ENCODE measurements at places on chromosomes 16 and 17.

DNA sequence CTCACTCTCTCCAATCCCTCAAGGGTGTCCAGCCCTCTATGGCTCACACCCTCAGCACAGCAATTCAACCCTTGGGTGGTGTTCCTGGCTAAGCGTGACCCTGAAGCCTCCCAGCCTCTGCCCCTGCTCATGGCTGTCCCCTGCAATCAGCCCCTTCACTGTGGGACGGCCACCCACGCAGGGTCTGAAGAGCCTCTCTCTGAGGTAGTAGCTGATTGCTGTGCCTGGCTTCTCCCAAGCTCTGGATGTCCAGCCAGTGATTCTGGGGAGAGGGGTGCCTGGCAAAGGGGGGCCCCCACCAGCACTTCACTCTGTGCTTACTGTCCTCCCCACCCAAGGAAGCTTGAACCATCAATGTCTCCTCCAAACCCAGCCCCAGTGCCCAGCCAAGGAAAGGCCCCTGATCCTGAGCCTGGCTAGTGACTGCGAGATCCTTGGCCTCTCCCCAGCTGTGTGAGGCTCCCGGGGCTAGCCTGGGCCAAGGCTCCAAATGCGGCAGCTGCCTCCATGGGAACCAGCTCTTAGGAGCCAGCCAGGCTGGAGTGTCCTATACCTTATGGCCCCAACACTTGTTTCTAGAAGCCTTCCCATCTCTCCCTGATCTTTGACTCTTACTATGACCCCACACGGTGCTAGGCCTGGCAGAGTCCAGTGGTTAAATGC, 9.9 kb downstream of the MTSS2 start:
- no peak for DNase-seq

DNA sequence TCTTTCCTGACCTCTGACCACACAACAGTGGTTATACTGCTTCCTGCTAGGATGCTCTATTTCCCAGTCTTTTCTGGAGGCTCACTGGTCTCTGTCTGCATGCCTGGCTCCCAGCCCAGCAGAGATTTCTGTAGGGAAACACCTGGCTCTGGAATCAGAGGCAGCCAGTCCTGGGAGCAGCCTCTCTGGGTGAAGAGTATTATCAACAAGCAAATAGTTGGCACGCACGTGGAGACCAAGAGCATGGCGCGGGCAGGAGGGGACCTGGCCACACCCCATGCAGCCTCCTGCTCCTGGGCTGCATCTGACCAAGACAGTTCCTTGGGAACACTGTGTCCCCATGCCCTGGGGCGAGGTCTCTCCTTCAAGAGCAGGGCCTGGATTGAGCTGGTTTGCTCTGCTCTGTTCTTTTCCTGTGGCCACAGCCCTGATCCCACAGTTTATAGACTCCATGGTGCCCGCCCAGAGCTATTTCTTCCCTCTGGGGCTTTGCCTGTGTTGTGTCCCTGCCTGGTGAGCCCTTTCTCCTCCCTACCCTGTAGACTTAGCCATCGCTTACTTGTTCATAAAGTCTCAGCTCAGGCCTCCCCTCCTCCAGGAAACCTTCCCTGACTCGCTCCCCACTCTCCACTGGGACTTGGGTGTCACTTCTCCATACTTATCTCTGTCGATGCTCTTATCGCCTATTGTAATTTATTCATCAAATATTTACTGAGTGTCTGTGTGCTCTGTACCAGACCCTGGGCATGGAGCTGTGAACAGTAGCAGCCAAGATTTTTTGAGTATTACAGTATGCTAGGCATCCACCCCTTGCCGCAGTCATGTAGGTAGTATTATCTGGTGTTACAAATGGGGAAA, 60.6 kb downstream of the SCNN1B start:
- DNase-seq = peak; percentile 43

GRCh38 chr16:2451851-2452320, 8.0 kb upstream of the TEDC2 start:
- no peak for DNase-seq

DNA sequence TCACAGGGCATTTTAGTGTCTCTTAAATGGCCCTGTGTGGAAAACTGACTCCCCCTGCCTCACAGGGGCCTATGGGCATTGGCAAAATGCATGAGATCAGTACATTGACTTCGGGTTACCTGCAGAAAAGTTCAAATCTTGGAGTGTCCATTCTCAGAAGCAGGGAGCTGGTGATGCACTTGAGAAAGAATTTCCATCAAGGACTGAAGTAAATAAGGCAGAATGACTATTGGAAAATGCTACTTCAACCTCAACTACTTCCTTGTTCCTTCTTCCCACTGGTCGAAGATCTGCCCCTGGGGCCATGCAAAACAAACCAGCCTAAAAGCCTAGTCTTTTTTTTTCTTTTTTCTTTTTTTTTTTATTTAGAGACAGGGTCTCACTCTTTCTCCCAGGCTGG, 13.8 kb upstream of the GSDMA start:
- DNase-seq = no peak

- no peak for DNase-seq
Observed at GRCh38 chr17:8145811-8146210, 6.4 kb downstream of the PER1 start.

GRCh38 chr17:33435721-33436301, 142.7 kb upstream of the ASIC2 start:
- no peak for DNase-seq

DNA sequence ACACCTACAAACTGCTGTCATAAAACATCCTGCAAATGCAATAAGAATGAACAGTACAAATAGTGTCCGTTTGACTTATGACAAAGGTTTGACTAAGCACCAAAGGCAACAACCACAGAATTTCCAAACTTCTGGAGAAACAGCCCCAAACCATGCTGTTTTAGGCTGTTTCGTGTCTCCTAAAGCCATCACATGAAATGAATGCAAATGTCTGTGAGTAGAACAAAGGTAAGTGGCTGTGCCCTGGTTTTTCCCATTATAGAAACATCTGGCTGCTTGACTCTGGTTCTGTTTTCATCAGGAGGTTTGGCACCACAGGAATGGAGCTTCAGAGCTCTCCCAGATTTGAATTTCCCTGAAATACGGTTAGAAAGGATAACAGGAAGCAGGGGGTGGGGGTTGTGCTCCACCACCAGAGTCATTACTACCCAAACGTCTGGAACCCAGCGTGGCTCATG, 4.6 kb upstream of the EMP2 start:
- peak; percentile 19 for DNase-seq

DNA sequence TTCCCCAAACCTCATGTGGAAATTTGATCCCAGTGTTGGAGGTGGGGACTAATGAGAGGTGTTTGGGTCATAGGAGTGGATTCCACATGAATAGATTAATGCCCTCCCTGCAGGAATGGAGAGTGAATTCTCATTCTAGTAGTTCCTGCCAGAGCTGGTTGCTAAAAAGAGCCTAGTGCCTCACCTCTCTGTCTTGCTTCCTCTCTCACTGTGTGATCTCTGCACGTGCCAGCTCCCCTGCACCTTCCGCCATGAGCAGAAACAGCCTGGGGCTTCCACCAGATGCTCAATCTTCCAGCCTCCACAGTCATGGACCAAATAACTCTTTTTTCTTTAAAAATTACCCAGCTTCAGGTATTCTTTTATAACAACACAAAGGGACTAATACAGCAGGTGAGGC, 72.9 kb upstream of the CLEC3A start:
- no peak for DNase-seq

GRCh38 chr17:47267354-47267828, 13.8 kb downstream of the ITGB3 start:
- DNase-seq = peak; percentile 68

DNA sequence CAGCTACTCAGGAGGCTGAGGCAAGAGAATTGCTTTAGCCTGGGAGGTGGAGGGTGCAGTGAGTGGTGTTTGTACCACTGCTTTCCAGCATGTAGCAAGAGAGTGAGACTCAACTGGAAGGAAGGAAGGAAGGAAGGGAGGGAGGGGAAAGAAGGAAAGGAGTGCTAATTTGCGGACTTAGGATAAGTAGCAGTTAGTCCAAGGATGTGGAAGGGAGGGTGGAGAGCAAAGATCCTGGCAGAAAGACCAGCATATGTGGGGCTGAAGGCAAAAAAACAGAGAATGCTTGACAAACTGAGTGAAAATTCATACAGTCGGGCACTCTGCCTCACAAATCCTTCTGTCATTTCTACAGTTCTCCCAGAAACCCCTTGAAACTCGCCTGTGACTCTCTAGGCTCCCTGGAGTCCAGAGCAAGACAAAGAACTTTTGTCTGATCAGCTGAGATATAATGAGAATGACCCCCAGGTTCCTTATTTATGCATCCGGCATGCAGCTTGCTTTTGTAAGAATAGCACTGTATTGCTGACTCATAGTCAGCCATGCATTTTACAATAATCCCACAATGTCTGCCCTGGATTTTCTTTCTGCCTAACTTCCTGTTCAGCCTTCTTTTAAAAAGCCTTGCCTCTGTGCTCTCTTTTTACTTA, 31.5 kb downstream of the CDK5RAP3 start:
- DNase-seq = peak; percentile 86

- DNase-seq = peak; percentile 75
Observed at GRCh38 chr17:9837551-9838471, 12.1 kb downstream of the GLP2R start.

- DNase-seq = peak; percentile 94
Observed at GRCh38 chr16:86227801-86228200, 282.5 kb upstream of the FOXF1 start.

- DNase-seq = peak; percentile 6
Observed at GRCh38 chr17:12985431-12986293, 32.2 kb downstream of the ELAC2 start.

- DNase-seq = no peak
Observed at GRCh38 chr17:78912082-78912481, 9.1 kb upstream of the CEP295NL start.

DNA sequence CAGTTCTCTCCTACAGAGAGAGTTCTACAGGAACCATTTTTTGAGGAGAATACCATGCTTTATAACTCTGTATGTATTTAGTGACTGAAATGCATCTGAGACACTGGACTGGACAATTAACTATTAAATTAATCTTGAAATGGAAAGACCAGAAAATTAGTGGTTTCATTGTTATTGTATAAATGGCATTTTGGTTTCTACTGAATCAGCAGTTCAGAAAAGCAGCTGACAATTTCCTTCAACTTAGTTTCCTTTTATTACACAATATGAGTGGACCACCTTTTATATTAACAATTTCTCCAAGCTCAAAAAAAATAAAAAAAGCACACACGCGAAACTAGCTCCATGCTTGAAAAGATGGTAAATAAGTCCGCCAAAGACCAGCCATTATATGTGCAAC, 66.1 kb upstream of the SLC12A3 start:
- DNase-seq = no peak

DNA sequence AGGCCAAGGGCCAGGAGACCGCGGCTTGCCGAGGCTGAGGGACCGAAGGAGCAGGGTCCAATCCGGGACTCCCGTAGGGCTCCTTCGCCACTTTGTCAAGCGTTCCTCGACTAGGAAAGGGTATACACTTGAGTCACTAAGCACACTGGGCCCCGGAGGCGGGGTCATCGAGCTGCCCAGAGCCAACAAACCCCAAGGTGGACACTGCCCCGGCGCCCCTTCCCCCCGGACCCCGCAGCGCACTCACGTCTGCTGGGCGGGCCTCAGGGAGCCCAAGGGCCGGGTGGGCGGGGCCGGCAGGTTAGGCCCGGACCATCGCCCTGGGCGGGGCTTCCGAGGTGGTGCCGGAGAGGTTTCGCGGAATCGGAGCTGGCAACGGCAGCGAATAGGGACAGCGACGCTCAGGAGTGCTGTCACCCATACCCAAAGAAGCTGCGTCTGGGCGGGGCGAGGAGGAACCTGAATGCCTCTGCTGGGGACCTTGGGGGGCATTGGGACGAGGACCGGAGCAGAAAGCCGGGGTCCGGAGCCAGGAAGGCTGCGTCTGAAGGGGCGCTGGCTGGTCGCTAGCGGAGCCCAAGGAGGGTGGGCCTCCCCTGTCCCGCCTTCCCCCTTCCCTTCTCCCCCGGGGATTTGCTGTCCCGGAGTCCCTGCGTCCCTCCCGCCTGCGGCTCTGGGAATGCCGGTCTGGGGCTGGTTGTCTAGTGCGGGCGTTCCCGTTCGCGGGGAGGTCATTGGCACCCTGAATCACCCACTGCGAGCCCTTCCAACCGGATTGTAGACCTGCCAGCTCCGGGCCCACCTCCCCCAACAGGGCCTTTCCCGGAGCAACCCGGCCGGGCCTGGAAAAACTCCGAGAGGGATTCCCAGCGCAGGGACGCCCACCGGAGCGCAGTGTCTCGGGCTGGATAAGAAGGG, 118.2 kb upstream of the SMURF2 start:
- no peak for DNase-seq

- no peak for DNase-seq
Observed at GRCh38 chr17:2542456-2542855, 30.8 kb upstream of the METTL16 start.

DNA sequence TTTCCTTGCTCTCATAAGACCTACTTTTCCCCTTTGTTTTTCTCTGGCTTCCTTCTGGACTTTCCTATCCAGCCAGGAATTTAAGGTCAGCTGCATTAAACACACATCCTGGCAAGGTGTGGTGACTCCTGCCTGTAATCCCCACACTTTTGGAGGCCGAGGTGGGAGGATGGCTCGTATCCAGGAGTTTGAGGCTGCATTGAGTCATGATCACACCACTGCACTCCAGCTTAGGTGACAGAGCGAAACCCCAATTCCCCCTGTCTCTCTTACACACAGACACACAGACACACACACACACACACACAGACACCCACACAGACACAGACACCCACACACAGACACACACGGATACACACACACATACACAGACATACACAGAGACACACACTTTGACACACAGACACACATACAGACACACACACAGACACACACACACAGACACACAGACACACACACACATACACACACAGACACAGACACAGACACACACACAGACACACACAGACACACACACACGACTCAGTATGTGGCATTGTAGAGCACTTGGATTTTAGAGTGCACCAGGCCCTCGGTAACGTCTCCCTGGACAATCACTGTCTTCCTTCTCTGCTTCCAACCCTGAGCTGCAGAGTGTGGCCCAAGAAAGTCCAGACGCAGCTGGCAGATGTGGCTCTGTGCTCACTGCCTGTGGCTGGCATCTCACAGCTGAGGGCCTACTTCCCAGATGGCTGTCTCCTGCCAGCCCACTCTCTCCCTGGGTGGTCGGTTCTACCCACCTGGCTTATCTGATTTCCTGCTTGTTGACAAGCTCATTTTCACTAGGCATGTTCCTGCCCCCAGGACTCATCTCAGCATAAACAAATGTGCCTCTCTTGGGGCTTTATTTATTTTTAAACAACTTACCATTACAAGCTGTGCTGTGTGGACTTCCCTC, 39.0 kb downstream of the NLRP1 start:
- DNase-seq = peak; percentile 53

All from H4 (cell line).